ENCODE measurements at places on chromosomes 5 and 9. TPM values are rescaled to one million over a fixed set of nuclear protein-coding genes. Genes with fewer than 3 reads are reported as not detected.

Gene CCDC180
- total RNA-seq = 0.14 TPM

Gene AGXT2
- total RNA-seq = not detected

Gene ADGRD2
- not detected for total RNA-seq

Gene GFRA3
- not detected for total RNA-seq

Gene HSD17B3
- total RNA-seq = not detected

Gene ENTPD8
- 0.08 TPM for total RNA-seq

Gene TLE4
- total RNA-seq = 32.1 TPM

Gene NANS
- 119 TPM for total RNA-seq

Gene GPR150
- total RNA-seq = not detected

Gene CYLC2
- total RNA-seq = not detected

Gene N4BP3
- total RNA-seq = 0.25 TPM

Gene TICAM2
- total RNA-seq = 4.5 TPM

Gene C1QTNF2
- 2.2 TPM for total RNA-seq

Measured in H4 (cell line).